ENCODE measurements at places on chromosomes 16 and 17. TPM values are rescaled to one million over a fixed set of nuclear protein-coding genes. Genes with fewer than 3 reads are reported as not detected.

Gene FBXO39
- not detected for total RNA-seq

Gene TAT
- not detected for total RNA-seq

DNA sequence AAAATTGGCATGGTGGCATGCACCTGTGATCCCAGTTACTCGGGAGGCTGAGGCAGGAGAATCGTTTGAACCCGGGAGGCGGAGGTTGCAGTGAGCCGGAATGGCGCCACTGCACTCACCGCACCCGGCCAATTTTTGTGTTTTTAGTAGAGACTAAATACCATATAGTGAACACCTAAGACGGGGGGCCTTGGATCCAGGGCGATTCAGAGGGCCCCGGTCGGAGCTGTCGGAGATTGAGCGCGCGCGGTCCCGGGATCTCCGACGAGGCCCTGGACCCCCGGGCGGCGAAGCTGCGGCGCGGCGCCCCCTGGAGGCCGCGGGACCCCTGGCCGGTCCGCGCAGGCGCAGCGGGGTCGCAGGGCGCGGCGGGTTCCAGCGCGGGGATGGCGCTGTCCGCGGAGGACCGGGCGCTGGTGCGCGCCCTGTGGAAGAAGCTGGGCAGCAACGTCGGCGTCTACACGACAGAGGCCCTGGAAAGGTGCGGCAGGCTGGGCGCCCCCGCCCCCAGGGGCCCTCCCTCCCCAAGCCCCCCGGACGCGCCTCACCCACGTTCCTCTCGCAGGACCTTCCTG is at the start of gene HBQ1:
TSS of gene HBQ1 (plus strand) at position 359 of the 575 bp plus-strand sequence. CDS start at position 387, 28 bp downstream.
- peaks cover 9% of the 10 kb centered on the region for H3K4me1 ChIP-seq
- DNase-seq = peak; percentile 27

DNA sequence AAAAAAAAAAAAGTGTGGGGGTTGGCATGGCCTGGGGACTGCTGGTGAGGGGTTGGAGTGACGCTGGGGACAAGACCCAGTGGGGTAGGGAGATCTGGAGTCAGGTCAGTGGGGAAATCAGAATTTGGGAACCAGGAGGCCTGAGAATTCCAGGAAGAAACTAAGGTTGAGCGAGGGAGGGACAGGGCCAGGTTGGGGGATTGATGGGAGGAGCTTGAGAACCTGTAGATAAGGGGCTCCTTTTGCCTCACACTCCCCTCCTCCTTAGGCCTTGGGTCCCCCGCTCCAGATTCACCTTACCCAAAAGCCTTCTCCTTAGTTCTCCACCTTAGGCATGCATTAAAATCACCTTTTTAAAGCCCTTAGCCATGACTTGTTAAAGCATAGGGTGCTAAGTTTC is 8.3 kb upstream of the PYDC1 start:
- no peaks in the 10 kb centered on the region for H3K36me3 ChIP-seq
- no peak for DNase-seq

- H3K4me3 ChIP-seq = no peak overlapping the region
- no peaks in the 10 kb centered on the region for H3K36me3 ChIP-seq
- no peak overlapping the region for H3K27ac ChIP-seq
- no peaks in the 10 kb centered on the region for H3K27me3 ChIP-seq
These were observed 320.8 kb downstream of the FOXL1 start for GRCh38 chr16:86899151-86899550.

DNA sequence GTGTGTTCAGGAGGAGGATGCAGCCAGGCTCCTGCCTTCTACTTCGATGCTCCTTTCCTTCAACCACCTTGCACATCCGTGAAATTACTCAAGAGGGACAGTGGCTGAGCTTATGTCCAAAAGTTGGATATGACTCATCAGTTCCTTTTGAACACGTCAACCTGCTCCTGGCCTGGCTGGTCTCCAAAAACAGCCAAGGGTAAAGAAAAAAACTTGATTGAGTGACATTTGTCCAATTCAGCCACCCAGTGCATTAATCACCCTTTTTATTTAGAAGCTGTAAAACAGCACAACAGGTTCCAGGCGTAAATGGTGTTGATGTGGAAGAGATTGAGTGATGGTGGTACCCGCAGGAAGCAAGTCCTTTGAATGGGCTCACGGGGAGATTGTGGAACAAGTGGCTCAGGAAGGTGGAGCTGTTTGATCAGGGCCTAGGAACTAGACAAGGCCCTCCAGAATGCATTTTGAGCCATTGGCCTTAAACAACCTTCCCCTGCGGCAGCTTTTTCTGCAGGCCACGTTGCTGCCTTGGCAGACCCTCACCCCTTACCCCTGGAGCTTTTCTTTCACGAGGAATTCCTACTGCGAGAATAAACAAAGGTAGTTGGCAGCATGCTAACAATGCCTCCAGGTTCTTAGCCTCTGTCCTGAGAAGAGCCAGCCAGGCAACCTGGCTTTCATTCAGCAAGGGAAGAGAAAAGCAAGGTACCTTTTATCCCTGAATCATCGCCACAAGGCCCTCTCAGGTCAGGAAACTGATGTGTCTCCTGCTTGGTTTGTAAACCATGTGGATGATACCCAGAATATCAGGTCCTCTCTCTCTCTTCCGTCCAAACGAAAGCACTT is 173.3 kb upstream of the CACNG5 start:
- no peaks in the 10 kb centered on the region for H3K27me3 ChIP-seq
- no peak overlapping the region for H3K4me3 ChIP-seq
- DNase-seq = no peak
- H3K36me3 ChIP-seq = no peaks in the 10 kb centered on the region
- H3K4me1 ChIP-seq = peaks cover 25% of the 10 kb centered on the region
- no peak overlapping the region for H3K27ac ChIP-seq

GRCh38 chr16:77838597-77839255 is 50.4 kb downstream of the VAT1L start:
- H3K36me3 ChIP-seq = no peaks in the 10 kb centered on the region
- H3K27me3 ChIP-seq = no peaks in the 10 kb centered on the region
- H3K27ac ChIP-seq = no peak overlapping the region
- no peak for DNase-seq
- H3K4me3 ChIP-seq = no peak overlapping the region
- H3K4me1 ChIP-seq = no peaks in the 10 kb centered on the region

DNA sequence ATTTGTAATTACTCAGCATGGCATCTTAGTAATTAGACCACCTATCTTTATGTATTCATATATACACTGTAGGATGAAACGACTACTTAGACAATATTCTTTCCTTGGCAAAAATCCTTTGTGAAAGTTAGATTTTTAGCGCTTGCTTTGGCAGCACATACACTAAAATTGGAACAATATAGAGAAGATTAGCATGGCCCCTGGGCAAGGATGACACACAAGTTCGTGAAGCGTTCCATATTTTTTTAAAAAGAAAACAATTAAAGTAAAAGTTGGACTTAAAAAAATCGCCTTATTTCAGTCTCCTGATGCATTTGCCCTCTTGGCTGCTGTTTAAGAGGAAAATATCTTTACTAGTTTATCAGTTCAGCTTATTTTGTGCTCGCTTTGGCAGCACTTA is 10.5 kb downstream of the IGSF6 start:
- no peak overlapping the region for H3K4me3 ChIP-seq
- peaks cover 58% of the 10 kb centered on the region for H3K4me1 ChIP-seq
- DNase-seq = no peak
- H3K27ac ChIP-seq = no peak overlapping the region
- H3K36me3 ChIP-seq = no peaks in the 10 kb centered on the region

DNA sequence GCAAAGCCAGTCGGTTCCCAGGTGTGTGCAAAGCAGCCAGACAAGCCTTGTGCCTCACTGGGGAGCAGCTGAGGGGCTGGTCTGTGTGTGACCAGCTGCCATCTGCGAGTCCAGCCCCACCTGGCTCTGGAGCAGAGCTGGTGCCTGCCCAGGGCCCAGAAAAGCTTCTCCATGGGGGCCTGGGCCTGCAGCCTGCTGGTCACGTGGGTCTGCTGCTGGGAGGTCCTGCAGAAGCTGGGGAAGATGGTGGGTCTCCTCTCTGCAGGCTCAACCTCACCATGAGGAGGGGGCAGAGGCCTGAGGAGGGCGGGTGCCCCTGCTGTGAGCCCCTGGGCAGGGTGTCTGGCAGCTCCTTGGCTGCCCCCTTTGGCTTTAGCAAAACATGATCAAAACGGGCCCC is 71.9 kb downstream of the ENGASE start:
- DNase-seq = no peak
- H3K27me3 ChIP-seq = peaks cover 4% of the 10 kb centered on the region
- no peak overlapping the region for H3K4me3 ChIP-seq
- H3K27ac ChIP-seq = no peak overlapping the region

DNA sequence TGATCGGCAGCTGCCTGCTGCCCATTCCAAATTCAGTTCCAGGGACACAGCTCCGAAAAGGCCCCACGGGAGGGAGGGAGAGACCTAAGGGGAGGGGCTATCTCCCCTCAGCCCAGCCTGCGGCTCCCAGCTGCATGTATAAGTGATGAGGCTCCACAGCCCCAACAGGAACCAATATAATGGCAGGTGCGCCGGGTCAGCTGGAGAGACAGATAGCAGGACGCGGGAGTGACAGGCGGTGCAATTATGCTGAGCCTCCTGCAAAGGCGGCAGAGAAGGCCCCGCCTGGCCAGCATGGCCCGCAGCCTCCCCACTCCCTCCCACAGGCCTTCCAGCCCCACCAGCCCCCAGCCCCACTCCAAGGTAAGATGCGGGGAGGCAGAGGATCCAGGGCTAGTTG is 8.1 kb upstream of the C1QL1 start:
- no peaks in the 10 kb centered on the region for H3K4me1 ChIP-seq
- DNase-seq = no peak
- no peak overlapping the region for H3K27ac ChIP-seq
- H3K27me3 ChIP-seq = peaks cover 15% of the 10 kb centered on the region
- no peaks in the 10 kb centered on the region for H3K36me3 ChIP-seq
- no peak overlapping the region for H3K4me3 ChIP-seq

DNA sequence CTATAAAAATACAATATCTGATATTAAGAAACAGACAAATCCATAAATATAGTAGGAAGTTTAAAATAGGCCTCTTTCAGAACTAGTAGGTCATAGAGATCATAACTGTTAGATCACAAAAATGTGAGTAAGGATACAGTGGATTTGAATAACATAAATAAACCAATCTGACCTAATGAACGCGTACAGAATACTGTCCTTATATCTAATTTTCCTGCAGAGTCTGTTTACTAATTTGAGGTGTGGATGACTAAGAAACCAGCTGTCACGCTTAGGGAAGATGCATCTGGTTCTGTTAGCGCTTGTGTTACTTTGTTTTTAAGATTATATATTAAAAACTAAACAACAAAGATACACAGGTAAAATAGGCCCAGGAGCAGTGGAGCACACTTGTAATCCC is 14.8 kb downstream of the CPD start:
- no peak overlapping the region for H3K4me3 ChIP-seq
- no peaks in the 10 kb centered on the region for H3K4me1 ChIP-seq
- no peaks in the 10 kb centered on the region for H3K27me3 ChIP-seq
- no peak for DNase-seq
- no peak overlapping the region for H3K27ac ChIP-seq

GRCh38 chr17:81044764-81045589 is 10.0 kb downstream of the BAIAP2 start:
- no peaks in the 10 kb centered on the region for H3K27me3 ChIP-seq
- no peak for DNase-seq
- H3K4me1 ChIP-seq = peaks cover 10% of the 10 kb centered on the region
- no peak overlapping the region for H3K4me3 ChIP-seq
- H3K27ac ChIP-seq = no peak overlapping the region
- H3K36me3 ChIP-seq = no peaks in the 10 kb centered on the region

- no peak overlapping the region for H3K27ac ChIP-seq
- no peaks in the 10 kb centered on the region for H3K36me3 ChIP-seq
- no peaks in the 10 kb centered on the region for H3K27me3 ChIP-seq
- no peak for DNase-seq
These were observed 173.6 kb downstream of the MSI2 start for GRCh38 chr17:57429966-57430365.

GRCh38 chr16:12320298-12320706 is 343.8 kb downstream of the SNX29 start:
- no peaks in the 10 kb centered on the region for H3K27me3 ChIP-seq
- peaks cover 10% of the 10 kb centered on the region for H3K4me1 ChIP-seq
- no peaks in the 10 kb centered on the region for H3K36me3 ChIP-seq
- no peak overlapping the region for H3K27ac ChIP-seq
- H3K4me3 ChIP-seq = no peak overlapping the region

- H3K36me3 ChIP-seq = no peaks in the 10 kb centered on the region
- no peak overlapping the region for H3K4me3 ChIP-seq
- no peaks in the 10 kb centered on the region for H3K4me1 ChIP-seq
- H3K27me3 ChIP-seq = no peaks in the 10 kb centered on the region
- H3K27ac ChIP-seq = no peak overlapping the region
These were observed 14.7 kb downstream of the KCTD19 start for GRCh38 chr16:67311607-67312488.

- peaks cover 15% of the 10 kb centered on the region for H3K4me1 ChIP-seq
- no peaks in the 10 kb centered on the region for H3K36me3 ChIP-seq
- H3K27ac ChIP-seq = no peak overlapping the region
- H3K4me3 ChIP-seq = no peak overlapping the region
These were observed 14.1 kb upstream of the SLC16A5 start for GRCh38 chr17:75073618-75074047.

DNA sequence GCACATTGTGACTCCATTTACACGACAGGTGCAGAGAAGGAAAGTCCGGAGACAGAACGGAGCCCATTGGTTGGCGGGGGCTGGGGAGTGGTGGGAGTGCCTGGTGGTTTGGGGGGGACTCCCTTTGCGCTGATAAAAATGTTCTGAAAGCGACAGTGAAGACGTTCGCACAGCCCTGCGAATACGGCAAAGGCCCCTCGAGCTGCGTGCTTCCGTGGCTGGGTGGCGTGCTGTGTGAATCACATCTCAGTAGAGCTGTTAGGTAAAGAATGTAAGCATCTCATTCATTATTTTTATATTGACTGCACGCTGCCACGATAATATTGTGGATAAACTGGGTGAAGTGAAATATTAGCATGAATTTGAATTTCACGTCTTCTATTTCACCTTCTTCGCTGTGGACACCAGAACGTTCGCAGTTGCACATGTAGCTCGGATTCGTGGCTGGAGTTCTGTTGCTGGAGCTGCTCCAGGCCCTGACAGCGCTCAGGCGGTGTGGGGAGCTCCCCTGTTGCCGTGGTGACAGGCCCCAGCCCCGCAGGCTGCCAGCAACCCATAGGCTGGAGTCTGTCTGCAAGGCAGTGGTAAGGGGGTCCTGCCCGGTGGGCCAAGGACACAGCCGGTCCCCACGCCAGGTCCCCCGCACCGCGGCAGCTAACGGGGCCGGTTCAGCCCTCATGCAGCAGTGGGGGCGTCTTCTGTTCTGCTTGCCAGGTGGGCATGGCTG is 44.6 kb downstream of the SOX8 start:
- no peak overlapping the region for H3K4me3 ChIP-seq
- no peaks in the 10 kb centered on the region for H3K27me3 ChIP-seq
- H3K4me1 ChIP-seq = no peaks in the 10 kb centered on the region
- no peak overlapping the region for H3K27ac ChIP-seq
- no peaks in the 10 kb centered on the region for H3K36me3 ChIP-seq

GRCh38 chr16:24855678-24856077 is 9.9 kb downstream of the SLC5A11 start:
- H3K36me3 ChIP-seq = no peaks in the 10 kb centered on the region
- no peak overlapping the region for H3K4me3 ChIP-seq
